ENCODE measurements at places on chromosomes 5 and 9.

- DNase-seq, result peak; percentile 30
Observed at GRCh38 chr5:10564838-10565784, 1.2 kb downstream of the ANKRD33B start.

DNA sequence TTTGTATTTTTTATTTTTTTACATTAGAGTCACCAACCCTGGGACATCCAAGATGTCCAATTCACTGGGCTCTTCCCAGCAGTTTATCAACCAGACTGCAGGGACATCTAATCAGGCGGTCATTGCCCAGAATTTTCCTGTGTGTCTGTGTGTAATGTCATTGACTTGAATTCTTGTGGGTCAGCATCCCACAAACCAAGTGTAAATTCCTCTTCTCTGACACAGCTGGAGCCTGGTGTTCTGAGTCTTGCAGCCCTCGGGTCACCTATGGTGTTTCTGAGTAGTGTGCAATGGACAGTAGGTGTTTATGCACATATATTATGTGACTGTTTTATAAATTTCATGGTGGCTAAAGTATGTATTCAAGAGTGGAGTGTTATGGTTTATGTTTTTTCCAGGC lies 815.7 kb downstream of the SEMA5A start:
- no peak for DNase-seq

GRCh38 chr5:149683964-149684363 lies 46.1 kb upstream of the PPARGC1B start:
- DNase-seq, result no peak

DNA sequence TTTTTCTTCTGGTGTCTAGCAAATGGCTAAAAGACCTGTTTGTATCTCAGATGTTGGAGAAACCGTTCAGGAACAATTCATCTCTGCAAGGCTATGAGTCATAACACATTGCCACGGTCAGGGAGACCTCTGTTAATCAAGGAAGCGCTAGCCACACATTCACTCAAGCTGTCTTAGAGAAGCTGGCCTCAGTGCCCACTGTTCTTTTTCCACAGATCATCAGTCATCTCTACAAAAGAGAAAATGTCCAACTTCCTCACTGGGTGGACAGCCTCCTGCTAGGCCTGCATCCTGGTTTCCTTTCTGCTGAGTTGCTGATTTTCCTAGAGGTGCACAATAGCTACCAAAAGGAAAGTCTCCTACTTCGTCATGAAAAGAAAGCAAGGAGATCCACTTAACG lies 360.5 kb downstream of the BNC2 start:
- DNase-seq, result no peak

GRCh38 chr5:17817990-17818389 lies 183.7 kb downstream of the TAF11L14 start:
- no peak for DNase-seq

DNA sequence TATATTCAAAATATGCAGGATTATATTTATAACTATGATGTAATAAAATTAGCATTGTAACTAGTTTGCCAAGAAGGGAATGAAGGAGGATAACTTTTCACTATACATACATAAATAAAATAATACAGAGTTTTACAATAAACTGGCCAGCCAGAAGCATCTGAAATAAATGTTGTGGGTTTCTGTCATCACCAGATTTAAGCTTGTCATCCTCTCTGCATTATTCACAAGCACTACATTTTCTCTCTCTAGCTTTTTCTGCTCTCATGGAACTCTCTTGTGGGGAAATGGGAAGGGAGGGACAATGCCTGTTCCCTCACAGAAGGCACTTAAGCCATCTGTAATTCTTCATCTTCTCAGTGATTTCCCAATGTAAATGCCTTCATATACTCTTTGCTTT lies 626.8 kb downstream of the SEMA5A start:
- no peak for DNase-seq

DNA sequence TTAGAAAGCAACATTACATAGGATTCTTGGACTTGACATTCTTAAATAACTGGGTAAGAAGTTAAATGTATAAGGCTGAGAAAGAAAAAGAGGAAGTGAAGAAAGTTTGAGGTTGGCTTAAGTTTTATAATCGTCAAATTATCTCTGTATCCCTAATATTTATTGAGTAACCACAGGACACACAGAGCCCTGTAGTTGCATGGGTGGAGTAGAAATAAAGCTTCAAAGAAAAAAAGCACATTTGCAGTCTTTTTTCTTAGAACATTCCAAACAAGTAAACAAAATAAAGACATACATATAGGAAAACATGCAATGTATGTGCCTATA lies 137.0 kb downstream of the CCDC192 start:
- no peak for DNase-seq

DNA sequence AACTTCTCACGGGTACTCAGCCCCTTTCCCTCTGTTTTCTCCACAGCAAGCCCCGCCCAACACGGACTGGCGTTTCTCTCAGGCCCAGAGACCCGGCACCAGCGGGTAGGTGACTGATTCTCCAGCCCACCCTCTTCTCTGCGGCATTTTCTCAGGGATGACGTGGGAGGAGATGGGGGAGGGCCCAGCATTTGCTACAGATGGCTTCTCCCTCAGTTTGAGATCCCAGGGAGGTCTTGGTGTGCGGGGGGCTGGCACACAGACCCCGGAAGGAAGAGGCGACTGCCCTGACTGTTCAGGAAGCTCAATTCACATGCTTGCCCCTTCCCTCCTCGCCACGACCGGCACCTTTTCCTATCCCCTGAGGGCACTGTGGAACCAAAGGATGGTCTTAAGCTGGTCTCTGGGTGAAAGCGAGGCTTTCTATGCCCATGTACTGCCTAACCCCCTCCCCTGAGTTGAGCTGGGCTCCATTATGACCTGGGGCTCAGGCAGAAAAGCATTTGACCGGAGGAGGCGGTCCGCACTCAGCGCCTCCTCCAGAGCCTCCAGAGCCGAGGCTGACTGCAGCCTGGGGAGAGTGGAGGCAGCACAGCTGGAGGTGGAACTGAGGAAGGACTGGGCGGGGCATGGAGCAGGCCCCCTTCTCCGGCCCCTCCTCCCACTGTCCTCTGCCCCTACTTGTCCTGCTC lies 6.0 kb downstream of the PCDHGC5 start:
- peak; percentile 53 for DNase-seq

All from iPS-NIHi11 (cell line).